ENCODE measurements at places on chromosomes 13 and 19.

GRCh38 chr13:37289212-37289935 lies 183.9 kb upstream of the CSNK1A1L start:
- no peak for DNase-seq

GRCh38 chr13:37599519-37599918 lies 951 bp upstream of the POSTN start:
- no peak for DNase-seq

- DNase-seq: no peak
Measured at GRCh38 chr19:47623921-47624391, 15.0 kb downstream of the BICRA start.

DNA sequence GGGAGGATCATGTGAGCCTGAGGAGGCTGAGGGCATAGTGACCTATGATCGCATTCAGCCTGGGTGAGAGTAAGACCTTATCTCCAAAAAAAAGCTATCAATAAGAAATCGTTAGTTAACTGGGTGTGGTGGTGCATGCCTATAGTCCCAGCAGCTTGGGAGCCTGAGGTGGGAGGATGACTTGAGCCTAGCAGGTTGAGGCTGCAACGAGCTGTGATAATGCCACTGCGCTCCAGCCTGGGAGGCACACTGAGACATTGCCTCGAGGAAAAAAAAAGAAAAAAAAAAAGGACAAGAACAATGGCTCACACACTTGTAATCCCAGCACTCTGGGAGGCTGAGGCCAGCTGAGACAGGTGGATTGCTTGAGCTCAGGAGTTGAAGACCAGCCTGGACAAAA lies 16.2 kb downstream of the PSPC1 start:
- DNase-seq: no peak

DNA sequence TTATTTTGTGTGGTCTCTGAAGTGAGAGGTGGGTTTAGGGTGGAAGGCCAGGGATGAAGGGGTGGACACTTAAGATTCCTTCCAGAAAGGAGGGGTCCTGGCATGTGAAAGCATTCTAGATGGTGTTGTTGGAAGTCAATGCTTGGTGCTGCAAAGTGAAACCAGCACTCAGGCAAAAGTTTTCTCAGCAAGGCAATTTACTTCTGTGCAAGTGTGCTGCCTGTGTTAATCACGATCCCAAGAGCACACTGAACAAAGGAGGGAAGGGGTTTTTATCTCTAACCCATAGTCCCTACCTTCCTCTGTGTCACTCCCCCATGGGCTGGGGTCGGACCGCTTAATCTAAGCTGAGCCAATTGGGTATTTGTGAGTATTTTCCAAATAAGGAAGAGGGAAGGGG lies 1.3 kb downstream of the ZNF134 start:
- DNase-seq: no peak

DNA sequence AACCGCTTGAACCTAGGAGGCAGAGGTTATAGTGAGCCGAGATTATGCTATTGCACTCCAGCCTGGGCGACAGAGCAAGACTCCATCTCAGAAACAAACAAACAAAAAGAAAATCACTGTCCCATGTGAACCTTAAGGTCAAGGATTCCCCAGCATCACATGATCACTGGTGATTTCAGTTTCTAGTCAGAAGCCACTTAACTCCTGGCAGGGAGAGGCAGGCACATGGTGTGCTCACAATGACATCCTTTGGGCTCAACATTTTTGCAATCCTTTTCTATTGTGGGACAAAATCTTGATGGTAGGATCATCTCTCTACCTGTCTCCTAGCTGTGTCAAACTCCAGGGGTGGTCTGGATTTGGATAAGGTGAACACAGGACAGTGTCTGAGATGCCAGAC lies 12.1 kb downstream of the AKAP8 start:
- no peak for DNase-seq

DNA sequence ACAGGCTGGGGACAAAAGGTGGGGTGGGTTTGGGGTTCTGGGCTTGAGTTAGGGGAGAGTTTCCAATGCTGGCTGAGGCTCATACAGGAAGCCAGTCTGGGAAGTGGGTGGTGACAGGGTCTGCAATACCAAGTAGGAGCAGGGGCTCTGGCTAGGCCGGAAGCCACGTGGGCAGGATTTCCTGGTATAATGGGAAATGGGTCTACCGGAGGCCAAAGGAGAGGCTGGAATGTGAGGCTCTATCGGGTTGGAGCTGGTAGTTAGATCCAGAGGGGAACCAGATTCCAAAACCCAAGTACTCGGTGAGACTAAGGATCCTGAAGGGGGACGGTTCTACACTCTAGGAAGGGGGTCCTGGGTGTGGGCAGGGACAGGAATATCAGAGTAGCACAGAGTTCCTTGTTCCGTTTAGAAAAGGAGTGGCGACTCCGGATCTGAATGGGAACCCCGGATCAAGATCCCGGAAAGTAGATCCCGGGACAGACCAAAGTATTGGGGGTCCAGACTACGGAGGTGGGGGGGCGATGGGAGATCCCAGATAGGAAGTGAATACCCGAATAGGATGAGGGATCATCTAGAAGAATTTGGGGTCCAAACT lies 802 bp downstream of the CDC37 start:
- DNase-seq: no peak

DNA sequence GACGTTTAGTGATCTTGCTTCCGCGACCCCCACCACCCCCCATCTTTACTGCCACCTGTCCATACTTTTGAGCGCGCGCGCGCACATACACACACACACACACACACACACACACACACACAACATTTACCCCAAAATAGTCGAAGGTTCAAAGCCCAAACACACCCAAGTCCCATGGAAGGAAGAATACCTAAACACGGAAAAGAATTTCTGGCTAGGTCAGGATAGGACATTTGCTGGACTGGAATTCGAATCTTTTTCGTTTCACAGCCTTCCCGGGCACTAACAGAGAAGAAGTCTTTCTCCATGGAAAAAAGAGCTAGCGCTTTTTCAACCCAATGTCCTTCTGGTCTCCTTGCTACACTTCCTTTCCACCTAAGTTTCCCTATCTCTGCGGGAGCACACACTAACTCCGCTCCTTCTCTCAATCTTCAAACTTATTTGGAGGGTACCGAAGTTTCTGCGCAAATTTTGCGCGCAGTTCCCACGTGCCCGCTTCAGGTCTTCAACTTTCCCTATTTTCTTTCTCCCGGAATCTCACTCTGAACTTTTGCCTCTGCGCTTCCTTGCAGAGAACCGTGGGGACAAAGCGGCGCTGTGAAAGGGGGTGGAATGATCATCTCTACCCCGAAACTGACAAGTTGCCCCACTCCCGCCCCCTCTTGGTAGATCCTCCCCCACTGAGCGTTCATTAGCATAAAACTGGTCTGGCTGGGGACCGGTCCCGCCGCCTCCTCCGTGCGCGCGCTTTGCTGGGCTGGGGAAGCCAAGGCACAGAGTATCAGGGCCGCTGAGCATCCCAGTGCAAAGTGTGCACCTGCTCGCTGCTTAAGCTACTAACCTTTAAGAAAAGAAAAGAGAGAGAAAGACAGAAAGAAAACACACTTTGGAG lies 2.7 kb downstream of the DACH1 start:
- DNase-seq: peak; percentile 29

- no peak for DNase-seq
Measured at GRCh38 chr13:40116008-40116407, 460.5 kb downstream of the COG6 start.

DNA sequence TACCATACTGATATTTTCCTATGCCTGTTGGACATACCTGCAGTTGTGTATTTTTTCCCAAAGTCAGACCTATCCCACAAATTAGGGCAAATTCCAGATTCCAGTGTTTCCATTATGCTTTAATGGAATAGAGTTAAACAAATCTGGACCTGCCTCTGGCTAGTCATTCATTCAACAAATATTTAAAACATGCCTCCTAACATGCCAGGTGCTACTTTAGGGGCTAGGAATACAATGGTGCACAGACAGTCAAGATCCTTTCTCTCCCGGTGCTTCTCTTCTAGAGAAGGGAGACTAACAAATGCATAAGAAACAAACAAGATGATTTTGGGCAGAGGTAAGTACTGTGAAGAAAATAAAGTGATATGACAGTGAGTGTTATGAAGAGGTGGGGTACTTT lies 7.5 kb upstream of the WDFY2 start:
- no peak for DNase-seq

DNA sequence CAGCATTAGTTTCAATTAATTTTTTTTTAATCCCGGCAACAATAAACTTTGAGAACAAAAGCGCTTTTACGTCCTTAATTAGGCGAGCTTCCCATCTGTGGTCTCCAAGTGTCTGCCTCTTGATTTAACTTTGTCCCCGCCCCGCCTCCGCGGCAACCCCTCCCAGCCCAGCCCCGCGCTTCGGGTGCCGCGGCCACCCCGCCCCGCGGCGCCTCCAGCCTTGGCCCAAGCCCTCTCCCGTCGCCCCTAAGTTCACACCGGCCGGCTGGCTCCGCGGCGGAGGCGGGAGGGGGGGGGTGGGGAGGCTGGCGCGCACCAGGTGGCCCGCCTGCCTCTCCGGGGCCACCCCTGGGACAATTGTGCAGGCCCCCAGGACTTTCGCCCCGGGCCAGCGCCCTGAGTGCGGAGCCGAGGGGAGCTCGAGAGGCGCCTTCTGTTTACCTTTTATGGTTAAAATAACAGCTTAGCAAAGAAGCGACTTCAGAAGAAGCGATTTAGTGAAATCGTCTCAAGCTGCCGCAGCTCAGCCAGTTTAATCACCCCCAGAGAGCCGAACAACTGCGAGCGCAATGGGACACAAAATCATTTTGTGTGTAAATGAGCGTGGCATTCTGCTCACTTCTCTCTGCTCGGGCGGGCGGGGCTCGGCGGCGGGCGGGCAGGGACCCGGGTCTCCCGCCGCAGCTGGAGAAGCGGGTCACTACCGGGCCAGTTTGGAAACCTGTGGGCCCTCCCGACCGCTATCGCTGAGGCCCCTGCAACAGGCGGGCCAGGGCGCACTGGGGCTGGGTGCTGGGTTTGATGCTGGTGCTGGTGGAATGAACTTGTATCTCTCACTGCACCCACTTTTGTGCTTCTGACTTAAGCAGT lies 1.4 kb downstream of the KCTD15 start:
- no peak for DNase-seq

DNA sequence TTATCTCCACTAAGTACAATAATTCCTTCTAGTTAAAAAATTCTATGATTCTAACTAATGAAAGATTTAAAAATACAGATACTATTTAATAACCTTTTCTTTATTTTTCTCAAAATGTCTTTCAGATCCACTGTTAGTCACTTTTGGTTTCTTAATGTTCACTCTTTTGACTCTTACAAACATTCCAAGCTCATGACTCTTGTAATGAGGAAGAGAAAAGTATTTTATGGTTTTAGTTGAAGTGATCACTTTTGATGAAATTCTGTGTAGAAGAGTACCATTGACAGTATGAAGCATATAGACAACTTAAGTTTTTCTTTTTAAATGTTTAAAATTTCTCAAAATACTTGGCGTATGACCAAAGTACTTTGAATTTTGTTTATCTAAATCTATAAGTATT lies 27.8 kb downstream of the COG3 start:
- DNase-seq: no peak

DNA sequence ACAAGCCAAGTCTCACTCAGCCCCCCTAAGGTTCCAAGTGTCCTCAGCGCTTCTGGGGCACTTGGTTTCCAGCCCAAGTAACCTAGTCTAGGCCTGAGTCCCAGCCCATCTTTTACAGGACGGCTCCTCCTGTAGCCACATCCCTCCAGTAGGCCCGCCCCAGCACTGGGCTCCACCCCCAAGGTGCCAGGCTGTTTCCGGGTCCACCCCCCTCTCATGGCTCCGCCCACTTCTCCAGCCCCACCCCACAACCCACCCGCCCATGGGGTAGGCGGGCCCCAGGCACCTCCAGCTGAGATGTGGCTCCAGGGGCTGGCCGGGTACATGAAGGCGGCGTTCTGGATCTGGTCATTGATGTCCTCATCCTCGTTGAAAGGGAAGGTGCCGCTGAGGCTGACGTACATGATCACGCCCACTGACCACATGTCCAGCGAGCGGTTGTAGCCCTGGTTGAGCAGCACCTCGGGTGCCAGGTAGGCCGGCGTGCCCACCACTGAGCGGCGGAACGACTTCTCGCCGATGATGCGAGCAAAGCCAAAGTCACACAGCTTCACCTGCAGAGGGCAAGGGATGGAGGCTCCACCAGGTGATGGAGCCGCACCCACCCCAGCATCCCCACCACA lies 17.2 kb upstream of the DACT3 start:
- peak; percentile 69 for DNase-seq

DNA sequence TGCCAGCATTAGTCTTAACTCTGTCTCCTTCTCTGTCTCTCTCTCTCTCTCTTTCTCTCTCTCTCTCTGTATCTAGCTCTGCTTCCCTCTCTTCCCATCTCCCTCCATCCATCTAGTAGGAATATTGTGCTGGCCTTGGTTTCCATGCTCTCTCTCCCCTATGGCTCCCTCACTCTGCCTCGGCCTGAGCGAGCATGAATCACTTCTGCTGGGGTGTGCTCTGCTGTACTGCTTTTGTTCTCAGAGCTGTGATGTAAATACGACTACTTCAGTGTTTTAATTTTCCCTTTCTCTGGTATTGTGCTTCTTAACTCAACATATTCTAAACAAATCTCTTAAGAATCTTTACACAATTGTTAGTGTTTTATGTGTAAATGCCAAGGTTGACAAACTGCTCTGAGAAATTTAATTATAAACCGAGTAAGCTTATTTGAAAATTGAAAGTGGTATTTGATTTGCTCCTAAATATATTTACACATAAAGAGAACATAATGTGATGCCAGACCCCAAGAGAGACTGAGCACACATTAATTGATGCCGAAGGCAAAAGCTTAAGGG lies 211.5 kb upstream of the KL start:
- no peak for DNase-seq

DNA sequence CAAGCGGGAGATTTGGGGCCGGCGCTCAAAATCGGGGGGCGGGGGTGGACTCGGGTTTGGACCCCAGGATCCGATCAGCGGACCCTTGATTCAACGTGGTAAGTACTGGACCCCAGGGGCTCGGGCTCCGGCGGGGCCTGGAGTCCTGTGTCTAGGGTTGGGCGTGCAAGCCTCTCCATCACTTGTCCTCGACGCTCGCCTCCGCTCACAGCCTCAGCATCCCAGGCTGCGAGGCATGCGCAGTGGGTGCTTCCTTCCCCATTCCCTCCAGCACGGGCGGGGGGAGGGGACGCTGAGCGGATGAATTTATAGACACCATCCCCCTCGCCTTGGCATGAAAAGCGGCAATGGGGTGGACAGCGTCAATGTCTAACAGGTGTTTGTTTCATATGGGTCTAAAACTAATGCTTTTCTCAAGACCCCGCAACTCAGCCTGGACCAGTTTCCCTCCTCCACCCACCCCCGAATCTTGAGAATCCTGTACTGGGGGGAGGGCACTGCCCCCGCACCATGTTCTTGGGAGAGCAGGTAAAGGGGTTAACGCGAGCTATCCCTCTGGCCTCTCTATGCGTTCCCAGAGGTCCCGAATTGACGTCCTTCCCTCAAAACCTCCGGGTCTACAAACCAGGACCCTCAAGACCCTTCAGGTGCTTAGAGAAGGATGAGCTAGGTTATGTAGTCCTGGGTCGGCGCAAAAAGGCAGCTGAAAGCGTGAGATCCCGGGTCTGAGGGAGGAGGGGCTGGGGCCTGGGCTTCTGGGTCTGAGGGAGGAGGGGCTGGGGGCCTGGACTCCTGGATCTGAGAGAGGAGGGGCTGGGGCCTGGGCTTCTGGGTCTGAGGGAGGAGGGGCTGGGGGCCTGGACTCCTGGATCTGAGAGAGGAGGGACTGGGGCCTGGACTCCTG lies 579 bp downstream of the CPT1C start:
- no peak for DNase-seq

- peak; percentile 63 for DNase-seq
Measured at GRCh38 chr13:105139380-105140285, 1395.8 kb downstream of the EFNB2 start.
